SHP77 treated with DMSO at 0.1 percent for 48 hours (cell line): ENCODE measurements at places on chromosomes 7 and 10.

DNA sequence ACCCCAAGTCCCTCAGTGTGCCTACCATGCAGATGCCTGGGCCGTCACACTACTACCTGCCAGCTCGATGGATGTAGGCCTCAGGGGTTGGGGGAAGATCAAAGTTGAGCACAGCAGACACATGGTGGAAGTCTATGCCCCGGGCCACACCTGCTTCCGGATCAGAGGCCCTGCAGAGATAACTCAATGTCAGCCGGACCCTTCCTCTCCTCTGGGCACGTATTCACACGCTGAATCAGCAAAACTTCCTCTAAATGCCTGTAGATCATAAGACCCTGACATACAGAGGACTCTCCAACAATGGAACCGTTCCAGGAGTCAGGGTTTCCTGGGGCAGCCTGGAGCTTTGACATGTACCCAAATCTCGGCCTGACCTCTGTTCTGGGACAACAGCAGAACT is 3.7 kb downstream of the DDX56 start:
- DNase-seq = no peak

DNA sequence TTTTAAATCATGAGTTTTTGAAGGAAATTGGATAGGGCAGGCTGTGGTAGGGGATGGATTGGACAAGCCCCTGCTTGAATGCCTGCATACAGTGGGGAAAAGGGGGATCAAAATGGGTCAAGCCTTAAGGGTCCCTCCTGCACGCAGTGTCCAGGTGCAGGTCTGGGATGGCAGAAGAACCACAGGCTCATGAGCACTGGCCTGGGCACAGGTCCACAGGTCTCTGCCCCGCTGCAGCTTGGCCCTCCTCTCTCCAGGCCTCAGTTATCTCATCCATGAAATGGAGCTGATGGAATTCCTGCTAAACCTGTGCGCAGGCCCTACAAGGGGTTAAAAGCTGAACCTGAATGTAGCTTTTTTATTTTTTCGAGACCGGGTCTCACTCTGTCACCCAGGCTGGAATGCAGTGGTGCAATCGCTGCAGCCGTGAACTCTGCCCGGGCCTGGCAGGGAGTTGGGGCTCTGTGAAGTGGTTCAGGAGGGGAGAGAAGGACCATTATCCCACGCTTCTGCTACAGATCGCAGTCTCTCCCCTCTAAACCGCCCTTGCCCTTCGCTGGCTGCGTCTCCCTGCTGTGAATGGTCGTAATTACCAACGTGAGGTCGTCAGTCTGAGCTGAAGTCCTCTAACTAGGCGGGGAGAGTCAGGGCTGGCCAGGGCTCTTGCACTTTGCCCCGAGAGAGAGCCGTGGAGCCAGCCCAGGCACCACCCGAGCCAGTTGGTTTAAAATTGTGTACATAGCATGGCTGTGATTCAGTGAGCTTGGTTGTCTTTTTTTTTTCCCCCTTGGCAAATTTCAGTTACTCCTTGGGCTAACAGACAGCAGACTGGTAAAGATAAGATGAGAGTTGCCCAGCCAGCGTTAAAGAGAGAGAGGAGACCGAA is 77.5 kb upstream of the GTF2I start:
- DNase-seq = no peak

GRCh38 chr10:93248583-93249227 is 175.0 kb downstream of the CYP26A1 start:
- no peak for DNase-seq

DNA sequence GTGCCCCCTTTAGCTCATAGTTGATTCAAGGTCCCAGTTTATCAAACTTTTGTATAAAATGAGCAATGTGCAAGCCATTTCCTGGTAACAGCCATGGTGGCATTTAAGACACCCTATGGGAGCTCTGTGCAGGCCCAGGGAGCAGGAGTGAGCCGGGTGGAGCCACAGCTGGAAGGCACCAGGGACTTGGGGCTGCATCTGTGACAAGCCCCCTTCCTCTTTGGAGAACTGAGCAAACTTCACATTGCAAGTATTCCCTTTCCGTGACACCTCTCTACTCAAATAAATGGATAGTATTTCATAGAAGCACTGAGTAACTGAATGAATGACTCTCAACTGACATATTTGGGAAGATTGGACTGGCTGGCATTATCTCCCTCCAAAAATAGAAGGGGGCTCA is 558.7 kb upstream of the FOXK1 start:
- DNase-seq = no peak
